Hematopoietic multipotent progenitor cell (in vitro differentiated cells): ENCODE measurements at places on chromosomes 16 and 17. TPM values are rescaled to one million over a fixed set of nuclear protein-coding genes. Genes with fewer than 3 reads are reported as not detected.

- DNase-seq: no peak
These were observed at the start of gene CCL1 for GRCh38 chr17:34363183-34363661. Gene CCL1, minus strand, starts transcription at chr17:34363233. Its CDS starts 72 bp downstream, at chr17:34363161.

Gene ST6GALNAC2
- total RNA-seq: 0.81 TPM

DNA sequence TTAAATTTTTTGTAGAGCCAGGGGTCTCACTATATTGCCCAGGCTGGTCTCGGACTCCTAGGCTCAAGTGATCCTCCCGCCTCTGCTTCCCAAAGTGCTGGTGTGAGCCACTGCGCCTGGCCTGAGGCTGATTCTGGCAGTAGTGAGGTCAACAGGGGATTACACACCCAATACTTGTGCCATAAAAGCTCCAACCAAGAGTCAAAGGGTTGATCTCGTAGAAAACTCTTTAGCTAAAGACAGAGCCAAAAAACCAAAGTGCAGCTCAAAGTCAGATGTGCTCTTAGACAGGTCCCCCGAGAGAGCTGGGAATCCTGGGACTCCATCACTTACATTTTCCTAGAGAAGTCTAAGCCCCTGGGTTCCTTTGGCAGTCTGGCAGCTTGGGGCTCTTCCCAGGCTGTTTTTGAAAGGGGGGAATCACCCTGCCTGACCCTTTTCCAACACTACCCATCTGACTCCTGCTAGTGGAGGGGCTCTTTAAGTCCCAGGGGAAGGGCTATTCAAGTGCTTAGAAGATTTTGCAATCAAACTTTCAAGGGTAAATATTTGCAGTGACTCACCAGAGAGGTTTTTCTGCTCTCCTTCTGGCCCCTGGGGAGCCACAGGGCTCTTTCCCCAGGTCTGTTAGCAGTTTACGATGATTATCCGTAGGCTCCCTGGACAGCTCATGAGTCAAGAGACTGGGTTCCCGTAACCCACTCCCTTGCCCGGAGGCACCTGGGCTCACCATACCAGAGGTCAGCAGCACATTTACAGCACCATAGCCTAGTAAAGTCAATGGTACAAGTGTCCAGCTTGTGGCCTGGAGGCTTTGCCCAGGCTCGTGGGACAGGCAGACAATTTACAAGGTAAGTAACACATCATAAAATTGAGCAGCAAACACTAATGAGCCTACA lies 408.7 kb downstream of the SLC39A11 start:
- no peak for DNase-seq

DNA sequence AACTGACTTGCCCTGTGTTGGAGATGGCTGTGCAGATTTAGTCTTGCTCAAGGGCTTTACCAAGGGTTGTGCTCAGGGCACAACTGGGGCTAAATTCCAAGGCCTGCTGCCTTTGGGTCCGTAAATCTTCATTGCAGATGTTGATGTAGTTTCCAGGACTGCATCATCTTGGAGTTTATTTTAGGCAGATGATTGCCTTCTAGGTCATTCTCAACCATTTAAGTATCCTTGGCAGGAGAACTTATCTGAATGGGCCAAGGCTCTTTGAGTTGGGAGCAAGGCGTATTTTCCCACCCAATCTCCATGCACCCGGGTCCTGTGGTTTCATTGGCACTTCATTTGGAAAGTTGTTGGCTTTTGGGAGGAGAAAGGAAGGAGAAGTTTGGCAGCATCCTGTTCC lies 200.3 kb downstream of the MSI2 start:
- no peak for DNase-seq

Gene SLC52A1
- total RNA-seq: not detected

GRCh38 chr17:73748508-73748907 lies 104.3 kb upstream of the SDK2 start:
- DNase-seq: no peak

DNA sequence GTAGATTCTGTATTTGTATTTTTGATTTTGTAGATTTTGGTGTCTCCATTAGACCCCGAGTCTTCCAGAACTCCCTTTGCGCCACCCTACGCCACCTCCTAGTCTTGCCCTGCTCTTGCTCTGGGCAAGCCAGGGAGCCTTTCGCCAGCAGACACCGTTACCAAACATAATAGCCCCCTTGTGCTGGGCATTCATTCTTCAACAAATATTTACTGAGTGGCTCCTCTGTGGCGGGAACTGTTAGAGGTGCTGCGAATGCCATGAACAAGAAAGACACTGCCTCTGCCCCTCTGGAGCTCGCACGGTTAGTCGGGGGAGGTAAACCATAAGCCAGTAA lies 841 bp upstream of the GPT2 start:
- no peak for DNase-seq

- DNase-seq: no peak
These were observed 190.9 kb upstream of the CDH11 start for GRCh38 chr16:65312795-65313194.

Gene HOXB7
- 0.54 TPM for total RNA-seq

- DNase-seq: no peak
These were observed 31.7 kb upstream of the TAOK1 start for GRCh38 chr17:29358416-29358815.

DNA sequence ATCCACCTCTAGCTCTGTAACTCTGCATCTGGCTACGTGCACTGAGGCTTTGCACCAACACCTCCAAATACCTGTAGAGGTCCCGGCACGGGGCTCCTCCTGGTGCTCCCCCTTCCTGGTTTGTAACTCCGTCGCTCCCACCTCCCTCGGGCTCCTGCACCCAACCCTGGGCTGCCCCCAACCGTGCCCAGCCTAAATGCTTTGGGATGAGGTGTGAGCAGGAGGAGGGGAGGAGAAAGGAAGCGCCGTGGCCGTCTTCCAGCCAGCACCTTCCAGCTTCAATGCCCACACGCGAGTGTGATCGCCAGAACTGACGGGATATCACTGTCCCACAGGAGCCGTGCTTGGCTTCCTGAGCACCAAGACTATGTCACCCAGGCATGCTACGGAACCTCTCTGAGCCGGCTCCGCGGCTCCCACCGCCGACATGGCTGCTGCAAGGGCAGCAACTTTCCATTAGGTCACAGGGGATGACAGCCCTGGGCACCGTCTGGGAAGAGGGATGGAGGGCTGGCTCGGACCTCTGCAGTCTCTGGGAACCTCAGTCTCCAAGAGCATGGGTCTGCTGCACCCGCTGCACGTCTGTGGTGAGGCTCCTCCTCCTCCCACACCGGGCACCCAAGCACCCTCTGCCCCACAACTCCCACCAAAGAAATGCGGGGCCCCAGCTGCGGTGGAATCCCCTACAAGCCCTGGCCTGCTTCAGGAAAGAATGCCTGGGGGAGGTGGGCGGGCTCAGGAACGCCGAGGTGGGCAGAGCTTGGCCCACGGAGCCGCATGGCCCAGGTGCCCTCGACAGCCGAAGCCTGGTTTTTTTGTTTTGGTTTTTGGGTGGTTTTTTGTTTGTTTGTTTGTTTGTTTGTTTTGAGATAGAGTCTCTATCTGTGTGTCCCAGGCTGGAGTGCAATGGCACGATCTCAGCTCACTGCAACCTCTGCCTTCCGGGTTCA lies 6.4 kb upstream of the SLC38A10 start:
- no peak for DNase-seq

GRCh38 chr16:5972747-5973146 lies 875.2 kb upstream of the EEF2KMT start:
- DNase-seq: no peak

GRCh38 chr17:6100891-6101500 lies 30.8 kb downstream of the WSCD1 start:
- DNase-seq: no peak

- DNase-seq: no peak
These were observed 303.7 kb upstream of the PMFBP1 start for GRCh38 chr16:72475688-72476087.

Gene TEKT1
- 0.27 TPM for total RNA-seq

- DNase-seq: no peak
These were observed 22.8 kb downstream of the KSR1 start for GRCh38 chr17:27478901-27479538.

DNA sequence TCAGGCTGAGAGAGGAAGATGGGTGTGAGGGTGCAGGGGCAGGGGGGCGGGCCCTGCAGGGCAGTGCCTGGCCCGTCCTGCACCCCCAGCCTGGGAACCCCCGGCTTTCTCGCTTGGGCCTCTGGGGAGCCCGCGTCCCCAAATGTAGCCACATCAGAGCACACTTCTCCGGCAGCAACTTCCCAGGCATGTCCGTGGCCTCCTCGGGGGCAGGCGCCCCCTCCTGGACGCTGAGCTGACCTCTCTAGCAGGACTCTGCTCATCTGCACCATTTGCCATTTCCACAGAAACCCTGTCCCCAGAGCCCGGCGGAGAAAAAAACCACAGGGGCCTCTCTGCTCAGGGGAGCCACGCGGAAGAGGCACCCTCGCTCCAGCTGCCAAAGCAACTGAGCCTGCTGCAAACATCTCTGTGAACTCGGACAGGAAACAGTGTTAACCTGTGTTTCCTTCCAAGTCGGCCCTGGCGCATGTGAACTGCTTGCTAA lies 63.4 kb downstream of the KLHDC4 start:
- peak; percentile 81 for DNase-seq

GRCh38 chr16:5032748-5033167 lies 977 bp downstream of the NAGPA start:
- no peak for DNase-seq

Gene HID1
- 1.1 TPM for total RNA-seq

DNA sequence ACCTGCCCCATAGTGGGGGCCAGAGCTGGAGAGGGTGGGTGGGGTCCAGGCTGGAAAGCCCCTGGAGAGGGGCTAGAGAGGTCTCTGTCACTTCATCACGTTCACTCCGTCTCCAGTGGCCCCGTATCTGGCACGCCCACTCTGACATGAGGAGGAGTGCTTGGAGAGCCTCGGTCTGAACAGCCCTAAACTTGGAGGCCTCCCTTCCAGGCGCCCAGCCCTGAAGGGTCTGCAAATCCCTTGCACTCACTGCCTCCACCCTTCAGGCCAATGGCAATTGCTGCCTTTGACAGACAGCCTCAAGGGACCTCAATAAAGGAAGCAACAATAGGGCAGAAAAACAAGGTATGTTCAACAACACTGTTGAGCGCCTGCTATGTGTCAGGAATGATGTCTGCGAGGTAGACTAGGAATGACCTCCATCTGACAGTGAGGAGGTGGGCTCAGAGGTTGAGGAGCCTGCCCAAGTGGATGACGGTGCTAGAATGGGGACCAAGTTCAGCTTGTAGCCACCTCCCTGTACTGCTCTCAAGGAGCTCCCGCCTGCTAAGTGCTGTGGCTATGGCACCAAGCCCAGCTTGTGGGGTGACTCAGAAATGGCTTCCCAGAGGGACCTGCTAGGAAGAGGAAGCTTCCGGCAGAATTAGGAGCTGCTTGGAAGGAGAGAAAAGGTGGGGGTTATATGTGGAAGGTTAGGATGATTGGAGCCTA lies 2.9 kb upstream of the EPX start:
- DNase-seq: no peak

Gene EME1
- 1.3 TPM for total RNA-seq

Gene NFAT5
- 21.3 TPM for total RNA-seq

GRCh38 chr16:88287219-88287618 lies 95.5 kb upstream of the ZNF469 start:
- DNase-seq: no peak

Gene ANKRD40CL
- total RNA-seq: 0.27 TPM

Gene TNFRSF17
- total RNA-seq: 0.27 TPM

- no peak for DNase-seq
These were observed 29.6 kb upstream of the KLHDC4 start for GRCh38 chr16:87795336-87795735.

Gene ABCA9
- under 0.01 TPM for total RNA-seq

GRCh38 chr16:51337662-51338061 lies 186.6 kb upstream of the SALL1 start:
- DNase-seq: no peak

DNA sequence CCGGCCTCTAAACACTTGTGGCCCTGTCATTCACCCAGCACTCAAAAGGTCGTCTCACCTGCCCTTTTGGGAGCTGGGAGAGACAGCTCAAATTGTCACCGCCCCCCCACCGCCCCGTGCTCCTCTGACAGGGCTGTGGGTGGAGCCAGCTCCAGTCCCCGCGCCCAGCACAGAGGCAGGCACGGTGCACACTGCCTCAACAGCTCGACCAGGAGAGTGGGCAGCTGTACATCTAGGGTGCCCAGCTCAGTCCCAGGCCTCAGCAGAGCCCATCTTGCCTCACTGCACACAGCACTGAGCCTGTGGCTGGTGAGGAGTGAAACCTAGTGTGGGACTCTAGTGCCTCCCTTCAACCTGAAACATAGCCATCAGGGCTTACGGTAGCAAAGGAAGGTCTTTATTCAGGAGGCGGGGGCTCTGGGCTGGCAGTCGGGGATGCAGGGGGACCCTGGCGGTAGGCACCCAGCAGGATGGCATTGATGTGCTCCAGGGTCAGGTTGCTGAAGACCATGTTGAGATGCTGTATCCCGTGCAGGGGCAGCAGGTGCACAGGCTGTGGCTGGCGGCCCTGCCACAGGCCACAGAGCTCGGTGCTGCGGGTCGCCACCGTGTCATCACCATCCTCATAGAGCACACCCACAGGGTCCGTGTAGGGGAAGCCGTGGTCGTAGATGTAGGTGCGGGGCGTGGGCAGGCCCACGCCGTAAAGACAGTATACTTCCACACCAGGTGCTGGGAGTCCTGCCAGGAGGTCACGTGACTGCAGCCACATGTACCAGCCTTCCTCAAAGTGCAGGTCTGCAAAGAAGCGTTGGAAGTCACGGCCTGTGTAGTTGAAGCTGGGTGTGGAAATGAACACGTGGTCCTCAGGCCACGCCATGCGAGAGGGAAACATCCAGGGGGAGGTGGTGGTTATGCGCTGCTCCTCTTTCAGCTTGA lies 3.1 kb upstream of the PSMB10 start:
- DNase-seq: no peak

Gene NME3
- 46.3 TPM for total RNA-seq

- DNase-seq: no peak
These were observed 2.1 kb downstream of the NDUFAF8 start for GRCh38 chr17:81241203-81241602.
